Stimulated activated CD8-positive, alpha-beta memory T cell treated with anti-CD3 and anti-CD28 coated beads, Interleukin-4, amount 100 ng/mL, for 1 hour (primary cell): ENCODE measurements at places on chromosomes 5 and 9.

DNA sequence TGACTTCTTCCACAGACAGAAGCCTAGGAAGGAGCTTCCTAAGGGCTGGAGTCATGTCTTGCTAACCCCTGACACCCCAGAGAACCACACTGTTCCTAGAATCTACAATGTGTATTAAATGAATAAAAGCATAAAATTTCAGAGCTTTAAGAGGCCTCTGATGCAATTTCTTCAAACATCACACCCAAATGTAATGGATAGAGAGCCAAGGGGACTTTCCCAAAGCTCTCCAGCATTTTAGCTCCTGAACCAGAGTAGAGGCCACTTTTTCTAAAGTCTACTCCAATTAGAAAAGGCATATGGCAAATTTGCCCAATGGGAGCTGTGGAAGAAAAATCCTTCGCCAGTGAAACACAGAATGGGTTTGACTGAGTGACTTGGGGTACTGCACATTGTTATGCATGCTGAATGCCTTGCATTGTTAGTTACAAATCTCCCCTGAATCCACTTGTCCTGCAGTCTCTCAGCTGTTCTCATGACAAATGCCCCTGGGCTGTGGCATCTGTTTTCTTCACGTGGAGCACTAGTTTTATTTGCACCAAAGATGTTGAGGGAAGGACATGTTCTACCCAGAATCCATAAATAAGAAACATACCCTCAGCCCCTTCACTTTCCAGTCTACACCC lies 334.0 kb downstream of the ASTN2 start:
- DNase-seq: no peak

DNA sequence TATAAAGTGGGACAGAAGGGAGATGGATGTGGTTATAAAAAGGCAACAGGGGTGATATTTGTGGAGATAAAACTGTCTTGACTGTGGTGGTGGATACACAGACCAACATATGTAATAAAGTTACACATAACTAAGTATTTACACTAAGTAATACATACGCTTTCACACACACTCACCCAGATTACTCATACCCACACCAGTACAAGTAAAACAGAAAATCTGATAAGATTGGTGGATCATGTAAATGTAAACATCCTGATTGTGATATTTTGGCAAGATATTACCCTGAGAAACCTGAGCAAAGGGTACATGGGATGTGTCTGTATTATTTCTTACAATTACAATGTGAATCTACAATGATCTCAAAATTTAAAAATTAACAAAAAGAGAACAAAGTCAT lies 53.3 kb upstream of the SLIT3 start:
- no peak for DNase-seq

- no peak for DNase-seq
These were observed 27.2 kb downstream of the RANBP6 start for GRCh38 chr9:5988265-5988664.

DNA sequence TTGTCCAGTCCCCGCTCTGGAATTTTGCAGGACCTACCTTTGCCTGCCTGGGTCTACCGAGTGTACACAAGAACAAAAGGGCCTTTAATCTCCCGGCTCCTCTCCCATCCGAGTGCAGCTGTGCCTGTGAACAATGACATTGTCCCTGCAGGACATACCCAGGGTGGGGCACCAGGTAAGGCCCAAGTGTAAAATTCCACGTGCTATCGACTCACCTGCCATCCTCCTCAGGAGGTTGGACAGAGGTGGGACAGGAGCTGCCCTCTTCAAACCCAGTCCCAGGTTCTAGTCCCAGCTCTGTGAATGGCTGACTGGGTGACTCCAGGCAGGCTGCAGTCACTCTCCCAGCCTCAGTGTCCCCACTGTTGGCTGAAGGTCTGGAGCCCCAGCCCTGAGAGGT lies 159.6 kb upstream of the ALDH1B1 start:
- DNase-seq: no peak

- DNase-seq: no peak
These were observed 541.2 kb downstream of the CDH10 start for GRCh38 chr5:24103451-24104023.

GRCh38 chr9:122216138-122216797 lies 12.5 kb downstream of the LHX6 start:
- no peak for DNase-seq

GRCh38 chr9:15522130-15522755 lies 11.5 kb upstream of the PSIP1 start:
- DNase-seq: no peak

GRCh38 chr5:146640285-146640896 lies 124.4 kb upstream of the GPR151 start:
- no peak for DNase-seq

DNA sequence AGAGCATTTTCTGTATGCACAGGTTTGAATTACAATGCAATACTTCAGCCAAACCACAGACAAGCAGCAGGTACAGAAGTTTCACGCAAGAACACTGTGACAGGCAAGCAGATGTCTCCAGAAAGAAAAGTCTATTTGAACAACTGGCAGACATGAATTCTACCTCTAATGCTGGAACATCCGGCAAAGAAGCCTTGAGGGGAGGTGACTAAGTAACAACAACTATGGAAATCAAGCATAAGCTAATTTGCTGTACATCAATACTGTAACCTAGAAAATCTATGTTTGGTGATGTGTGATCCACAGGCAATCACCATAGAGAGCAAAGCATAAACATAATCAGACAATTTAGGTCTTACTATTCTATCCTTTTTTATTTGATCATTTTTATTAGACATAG lies 65.5 kb downstream of the PLK2 start:
- DNase-seq: no peak
